ENCODE measurements at places on chromosomes 16 and 17. TPM values are rescaled to one million over a fixed set of nuclear protein-coding genes. Genes with fewer than 3 reads are reported as not detected.

The ASGR1 gene
- 0.07 TPM for total RNA-seq

The MKS1 gene
- 11.5 TPM for total RNA-seq

The CTF1 gene
- total RNA-seq, result 1.2 TPM

The NETO2 gene
- total RNA-seq, result 59.5 TPM

The ZNF469 gene
- total RNA-seq, result under 0.01 TPM

The ARHGDIG gene
- total RNA-seq, result 0.34 TPM

The NKIRAS2 gene
- total RNA-seq, result 39.2 TPM

The CYGB gene
- total RNA-seq, result 10.0 TPM

The ATP2A3 gene
- total RNA-seq, result under 0.01 TPM

The TMEM100 gene
- not detected for total RNA-seq

The FBXW10 gene
- total RNA-seq, result 0.14 TPM

The MRPL27 gene
- 36.1 TPM for total RNA-seq

The CXCL16 gene
- total RNA-seq, result 37.5 TPM

The CDK5R1 gene
- 7.2 TPM for total RNA-seq

The SULT1A1 gene
- total RNA-seq, result 2.4 TPM

The NPTX1 gene
- under 0.01 TPM for total RNA-seq

The HEATR3 gene
- 28.0 TPM for total RNA-seq

The RASL10B gene
- total RNA-seq, result 0.57 TPM

The PIRT gene
- not detected for total RNA-seq

The PIK3R6 gene
- total RNA-seq, result not detected

The CD68 gene
- total RNA-seq, result 8.3 TPM

The MT1A gene
- total RNA-seq, result not detected

The STH gene
- total RNA-seq, result not detected

The HBQ1 gene
- not detected for total RNA-seq

The LAT gene
- total RNA-seq, result 0.36 TPM

The CCDC200 gene
- total RNA-seq, result not detected

The SMTNL2 gene
- total RNA-seq, result not detected

The KREMEN2 gene
- total RNA-seq, result 3.8 TPM

The PITPNC1 gene
- total RNA-seq, result 25.6 TPM

The SPNS3 gene
- not detected for total RNA-seq

The BLMH gene
- 25.6 TPM for total RNA-seq

The PIMREG gene
- 0.34 TPM for total RNA-seq

The NEUROD2 gene
- total RNA-seq, result not detected

The HOXB9 gene
- not detected for total RNA-seq

The SP6 gene
- 1.3 TPM for total RNA-seq

The LYRM9 gene
- 2.4 TPM for total RNA-seq

The GSDMA gene
- total RNA-seq, result 7.9 TPM

The TMEM219 gene
- 50.0 TPM for total RNA-seq

The GNG13 gene
- total RNA-seq, result not detected

The HOXB7 gene
- total RNA-seq, result 0.78 TPM

The HIC1 gene
- 1.4 TPM for total RNA-seq

The CRISPLD2 gene
- total RNA-seq, result 0.36 TPM

The ZNF764 gene
- total RNA-seq, result 3.4 TPM

The KRT12 gene
- not detected for total RNA-seq

The SMPD3 gene
- under 0.01 TPM for total RNA-seq

The SLFN13 gene
- 1.9 TPM for total RNA-seq

The CRYBA1 gene
- not detected for total RNA-seq

The PRAC1 gene
- not detected for total RNA-seq

The IL21R gene
- total RNA-seq, result not detected

The KLHL10 gene
- total RNA-seq, result not detected

The UTS2R gene
- not detected for total RNA-seq

The CNTNAP4 gene
- under 0.01 TPM for total RNA-seq

The TMC8 gene
- total RNA-seq, result 0.21 TPM

The HEATR9 gene
- not detected for total RNA-seq

All from nasal cavity respiratory epithelium epithelial cell of viscerocranial mucosa (primary cell).